ENCODE measurements at places on chromosomes 1 and 21. TPM values are rescaled to one million over a fixed set of nuclear protein-coding genes. Genes with fewer than 3 reads are reported as not detected.
A peak's percentile ranks its signal among the peaks of the same experiment; 100 is the strongest.

GRCh38 chr1:46449223-46450159 lies 40.1 kb upstream of the DMBX1 start:
- DNase-seq = no peak

DNA sequence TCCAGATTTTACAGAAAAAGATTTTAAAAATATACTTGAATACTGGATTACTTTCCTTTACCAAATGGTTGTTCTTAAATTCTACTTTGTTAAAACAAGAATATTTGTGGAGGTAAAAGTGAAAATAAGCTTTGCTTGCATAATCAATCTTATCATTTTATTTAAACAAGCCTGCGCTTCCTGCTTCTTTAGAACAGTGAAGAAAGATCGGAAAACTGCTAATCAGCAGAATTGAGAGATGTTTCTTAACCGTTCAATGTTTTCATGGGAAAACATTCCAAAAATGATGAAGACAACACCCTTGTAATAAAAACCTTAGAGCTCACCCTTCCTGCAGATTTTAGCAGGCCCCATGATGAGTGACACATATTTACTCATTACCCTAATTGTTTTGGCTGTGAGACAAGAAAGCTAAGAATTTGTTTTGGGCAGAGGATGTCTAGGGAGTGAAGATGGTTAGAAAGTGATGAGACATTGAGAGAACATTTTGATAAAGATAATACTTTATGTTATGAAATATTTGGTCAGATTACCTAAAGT lies 72.6 kb downstream of the TPR start:
- DNase-seq = no peak

- no peak for DNase-seq
Observed at GRCh38 chr1:184210862-184211261, 159.3 kb downstream of the TSEN15 start.

Gene GALE
- 12.4 TPM for total RNA-seq

GRCh38 chr1:192133350-192133926 lies 24.8 kb upstream of the RGS18 start:
- no peak for DNase-seq

Gene SPAG17
- 0.81 TPM for total RNA-seq

Gene SLC66A1
- total RNA-seq = 21.5 TPM

Gene G0S2
- total RNA-seq = 5.1 TPM

DNA sequence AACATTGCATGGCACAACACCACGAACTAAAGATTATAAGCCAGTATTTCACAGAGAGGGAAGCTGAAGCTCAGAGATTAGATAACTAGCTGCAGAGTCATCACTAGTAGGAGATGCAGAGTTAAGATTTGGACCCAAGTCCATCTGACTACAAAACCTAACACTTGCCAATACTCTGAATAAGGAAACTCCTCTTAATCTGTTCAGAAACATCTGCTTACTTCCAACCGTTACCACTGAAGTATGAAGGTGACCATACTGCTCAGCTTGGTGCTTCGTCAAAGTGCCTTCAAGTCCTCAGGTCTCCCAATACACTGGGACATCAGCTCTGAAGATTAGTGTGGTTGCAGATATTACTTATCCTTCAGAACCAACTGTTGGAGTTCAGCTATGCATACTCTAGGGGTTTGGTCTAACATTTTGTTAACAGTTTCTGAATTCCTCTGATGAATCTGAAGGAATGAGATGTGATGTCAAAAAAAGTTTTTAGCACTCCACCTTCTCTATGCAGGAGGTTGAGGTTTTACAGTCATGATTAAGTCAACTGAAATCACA lies 179.6 kb downstream of the TPR start:
- peak; percentile 34 for DNase-seq

Gene ETV3L
- total RNA-seq = not detected

Gene OR2T2
- total RNA-seq = under 0.01 TPM
